Thoracic aorta (tissue), 2 donors: ENCODE measurements at places on chromosomes 12 and 14. TPM values are rescaled to one million over a fixed set of nuclear protein-coding genes. Genes with fewer than 3 reads are reported as not detected.

RNU4-1 gene
- not detected for total RNA-seq

SERPINA1 gene
- total RNA-seq, result 15.2 TPM

GPR137C gene
- total RNA-seq, result 0.99 TPM

ARG2 gene
- 2.8 TPM for total RNA-seq

DAO gene
- not detected for total RNA-seq

FAM222A gene
- total RNA-seq, result 2.9 TPM

SIRT4 gene
- total RNA-seq, result 0.56 TPM

WASHC3 gene
- total RNA-seq, result 46.8 TPM

DACT1 gene
- total RNA-seq, result 36.1 TPM

RIN3 gene
- total RNA-seq, result 47.4 TPM

RERG gene
- total RNA-seq, result 120 TPM

TBX3 gene
- total RNA-seq, result 0.81 TPM

PRIMA1 gene
- total RNA-seq, result 2.3 TPM

COX8C gene
- not detected for total RNA-seq

KRT4 gene
- total RNA-seq, result not detected

DNA sequence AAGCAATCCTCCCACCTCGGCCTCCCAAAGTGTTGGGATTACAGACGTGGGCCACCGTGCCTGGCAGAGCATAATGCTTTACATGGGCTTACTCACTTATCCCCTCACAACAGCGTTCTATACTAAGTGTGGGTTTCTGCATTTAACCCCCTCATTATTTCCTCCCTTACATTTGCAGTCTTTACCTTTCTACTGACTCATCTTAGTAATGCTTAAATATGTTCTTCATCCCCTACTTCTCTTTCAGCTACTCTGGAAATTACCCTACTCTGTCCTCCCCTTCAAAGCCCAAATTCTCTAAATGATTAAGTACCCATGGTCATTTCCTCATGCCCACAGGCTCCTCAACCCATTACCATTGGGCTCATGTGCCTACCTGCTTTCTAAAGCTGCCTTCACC lies 40.7 kb downstream of the NKX2-1 start:
- DNase-seq, result no peak

DNA sequence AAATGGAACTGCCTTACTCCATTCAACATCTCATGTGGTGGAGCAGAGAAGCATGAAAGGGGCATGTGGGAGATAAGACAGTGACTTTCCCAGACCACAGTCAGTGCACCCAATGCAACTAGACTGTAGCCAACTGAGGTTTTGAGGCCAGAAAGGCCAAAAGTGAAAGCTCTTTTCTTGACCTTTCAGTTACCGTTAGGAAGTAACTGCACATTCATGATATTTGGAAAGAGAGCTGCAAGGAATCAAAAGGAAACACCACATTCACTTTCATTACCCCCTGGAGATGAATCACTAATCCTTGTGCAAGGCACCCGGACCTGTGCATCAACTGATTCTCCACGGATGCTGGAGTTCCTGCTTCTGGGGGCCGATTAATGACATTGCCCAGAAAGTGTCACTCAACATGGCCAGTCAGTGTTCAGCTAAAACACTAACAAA lies 72.9 kb upstream of the ELK3 start:
- DNase-seq, result no peak

GRCh38 chr14:56117765-56118610 lies at the start of gene PELI2:
Gene PELI2 (plus strand): TSS chr14:56118411. CDS start chr14:56118661, 250 bp downstream.
- no peak for DNase-seq

DNA sequence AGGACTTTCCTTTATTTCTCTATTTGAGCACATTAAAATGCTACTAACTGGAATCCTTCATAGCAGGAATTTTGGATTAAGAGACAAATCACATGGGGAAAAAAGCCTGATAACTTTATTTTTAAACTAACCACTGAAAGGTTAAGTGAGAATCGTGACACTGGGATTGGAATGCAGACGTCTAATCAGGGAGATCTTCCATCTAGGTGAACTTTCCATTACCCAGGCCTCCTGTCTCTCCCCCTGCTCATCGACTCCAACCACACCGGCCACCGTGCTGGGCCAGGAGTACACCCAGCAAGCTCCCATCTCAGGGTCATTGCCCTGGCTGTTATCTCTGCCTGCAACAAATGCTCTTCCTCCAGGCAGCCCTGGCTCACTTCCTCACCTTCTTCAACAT lies 19.0 kb downstream of the PTGER2 start:
- DNase-seq, result no peak

- no peak for DNase-seq
Observed at GRCh38 chr14:75645056-75645455, 15.6 kb downstream of the ERG28 start.

- DNase-seq, result no peak
Observed at GRCh38 chr14:49880267-49881064, 12.4 kb upstream of the ARF6 start.

- DNase-seq, result no peak
Observed at GRCh38 chr12:58727521-58727920, 192.8 kb downstream of the LRIG3 start.

DNA sequence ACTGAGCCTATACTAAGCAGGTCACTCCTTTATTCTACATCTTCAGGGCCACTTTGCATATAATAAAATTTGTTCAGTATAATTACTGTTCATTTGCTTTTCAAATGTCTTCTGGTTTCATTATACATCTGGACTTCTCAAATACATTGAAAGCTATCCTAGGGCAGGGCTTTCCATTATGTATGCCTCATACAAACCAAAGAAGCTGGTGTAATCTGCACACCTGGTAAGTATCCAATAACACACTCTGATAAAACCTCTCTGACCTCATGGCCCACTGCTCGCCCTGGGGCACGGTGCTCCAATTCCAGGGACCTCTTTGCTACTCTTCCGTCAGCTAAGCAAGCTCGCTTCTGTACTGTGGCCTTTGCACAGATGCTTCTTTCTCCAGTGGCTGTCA lies 21.9 kb upstream of the ISM2 start:
- DNase-seq, result no peak

- DNase-seq, result no peak
Observed at GRCh38 chr12:51897181-51897580, 9.3 kb downstream of the ANKRD33 start.

- DNase-seq, result no peak
Observed at GRCh38 chr12:128789356-128789929, 34.3 kb downstream of the SLC15A4 start.

DNA sequence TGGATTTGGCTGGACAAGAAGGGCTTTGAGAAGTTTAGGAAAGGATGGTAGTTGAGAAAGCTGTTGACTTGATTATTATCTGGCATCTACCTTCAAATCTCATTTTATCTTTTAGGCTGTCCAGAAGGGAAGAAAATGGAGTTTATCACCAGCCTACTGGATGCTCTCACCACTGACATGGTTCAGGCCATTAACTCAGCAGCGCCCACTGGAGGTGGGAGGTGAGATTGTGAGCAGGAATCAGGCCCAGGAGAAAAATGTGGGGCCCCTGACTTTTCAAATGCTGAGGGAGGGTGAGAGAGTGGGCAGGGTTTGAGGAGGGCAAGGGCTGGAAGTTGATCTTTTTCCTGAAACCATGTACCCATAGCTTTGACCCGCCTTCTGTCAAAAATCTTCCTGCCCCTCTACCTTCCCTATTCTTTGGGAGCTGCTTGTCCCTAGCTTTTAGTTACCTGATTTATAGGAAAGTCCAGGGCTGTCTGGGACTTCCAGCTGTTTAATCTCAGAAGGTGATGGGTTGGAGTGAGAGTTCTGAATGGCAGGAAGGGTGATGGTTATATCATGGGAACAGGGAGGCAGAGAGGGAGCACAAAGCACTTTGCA lies 134.2 kb downstream of the SMOC1 start:
- DNase-seq, result no peak

DNA sequence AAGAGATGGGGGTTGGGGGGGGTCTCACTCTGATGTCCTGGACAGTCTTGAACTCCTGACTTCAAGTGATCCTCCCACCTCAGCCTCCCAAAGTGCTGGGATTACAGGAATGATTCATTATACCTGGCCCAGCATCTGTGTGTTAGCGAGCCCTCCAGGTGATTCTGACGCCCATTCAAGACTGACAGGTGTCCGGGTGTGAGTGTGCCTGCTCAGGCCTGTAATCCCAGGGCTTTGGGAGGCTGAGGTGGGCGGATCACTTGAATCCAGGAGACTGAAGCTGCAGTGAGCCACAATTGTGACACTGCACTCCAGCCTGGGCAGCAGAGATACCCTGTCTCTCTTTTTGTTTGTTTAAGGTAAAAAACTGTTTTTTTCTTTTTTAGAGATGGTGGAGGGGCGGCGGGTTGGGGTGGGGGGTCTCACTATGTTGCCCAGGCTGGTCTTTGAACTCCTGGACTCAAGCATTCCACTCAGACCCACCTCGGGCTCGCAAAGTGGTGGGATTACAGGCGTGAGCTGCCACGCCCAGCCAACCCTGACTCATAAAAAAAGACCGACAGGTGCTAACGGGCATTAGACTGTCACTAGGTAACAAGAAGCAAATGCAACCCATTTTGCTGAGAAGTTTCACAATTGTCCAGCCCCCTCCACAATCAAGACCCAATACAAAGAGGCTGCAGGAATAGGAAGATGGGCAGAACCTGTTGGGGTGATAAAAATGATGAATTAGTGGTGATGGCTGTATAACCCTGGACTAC lies 4.7 kb downstream of the VSIG10 start:
- DNase-seq, result no peak

DNA sequence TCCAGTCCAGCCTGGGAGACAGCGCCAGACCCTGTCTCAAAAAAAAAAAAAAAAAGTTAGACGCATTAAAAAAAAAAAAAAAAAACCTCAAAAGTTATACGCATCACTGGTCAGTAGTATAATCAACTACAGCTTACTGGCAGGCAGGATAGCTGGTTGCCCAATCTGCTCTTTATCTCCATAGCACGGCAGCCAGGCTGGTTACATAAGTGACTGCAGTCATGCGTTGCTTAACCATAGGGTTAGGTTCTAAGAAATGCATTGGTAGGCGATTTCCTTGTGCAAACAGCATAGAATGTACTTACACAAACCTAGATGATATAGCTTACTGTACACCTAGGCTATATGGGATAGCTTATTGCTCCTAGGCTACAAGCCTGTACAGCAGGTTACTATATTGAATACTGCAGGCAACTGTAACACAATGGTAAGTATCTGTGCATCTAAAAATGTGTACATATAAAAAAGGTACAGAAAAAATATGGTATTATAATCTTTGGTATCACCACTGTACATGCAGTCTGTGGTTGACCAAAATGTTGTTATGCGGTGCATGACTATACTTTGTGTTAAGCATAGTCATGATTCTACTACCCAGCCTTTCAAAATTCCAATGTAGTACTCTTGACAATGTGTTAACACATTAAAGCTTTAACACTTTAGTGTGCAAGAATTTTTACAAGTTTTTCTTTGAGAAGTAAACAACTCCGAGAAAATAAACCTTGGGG lies 8.1 kb downstream of the L2HGDH start:
- DNase-seq, result no peak

- no peak for DNase-seq
Observed at GRCh38 chr12:65355461-65355860, 77.0 kb downstream of the MSRB3 start.

DNA sequence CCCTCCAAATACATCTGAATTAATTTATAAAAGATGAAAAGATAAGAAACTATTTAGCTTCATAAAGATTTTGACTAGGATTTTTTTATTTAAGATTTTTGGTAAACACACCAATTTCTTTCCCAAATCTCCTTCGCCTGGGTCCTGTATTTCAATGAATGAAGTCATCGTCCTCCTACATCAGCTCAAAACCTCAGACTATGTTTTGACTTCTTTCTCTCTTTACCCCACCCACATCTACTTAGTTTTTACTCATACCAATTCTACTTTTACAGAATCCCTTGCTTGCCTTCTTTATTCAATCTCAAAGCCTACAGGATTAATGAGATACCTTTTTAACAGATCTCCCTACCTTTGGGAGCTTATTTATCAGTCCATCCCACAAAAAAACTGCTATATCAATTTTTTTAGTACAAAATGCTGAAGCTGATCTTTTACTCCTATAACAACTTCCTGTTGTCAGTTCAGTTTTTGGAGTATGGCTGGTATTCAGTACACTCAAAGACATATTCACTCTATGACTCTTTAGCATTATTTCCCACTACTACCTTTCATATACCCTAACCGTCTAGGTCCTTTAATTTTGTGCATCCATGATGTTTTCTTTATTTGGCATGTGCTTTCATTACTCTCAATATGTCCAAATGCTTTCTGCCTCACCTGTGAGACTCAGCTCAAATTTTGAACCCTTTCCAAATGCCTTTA lies 18.7 kb upstream of the CCDC91 start:
- no peak for DNase-seq

GRCh38 chr12:7295529-7295928 lies 8.3 kb upstream of the ACSM4 start:
- no peak for DNase-seq

DNA sequence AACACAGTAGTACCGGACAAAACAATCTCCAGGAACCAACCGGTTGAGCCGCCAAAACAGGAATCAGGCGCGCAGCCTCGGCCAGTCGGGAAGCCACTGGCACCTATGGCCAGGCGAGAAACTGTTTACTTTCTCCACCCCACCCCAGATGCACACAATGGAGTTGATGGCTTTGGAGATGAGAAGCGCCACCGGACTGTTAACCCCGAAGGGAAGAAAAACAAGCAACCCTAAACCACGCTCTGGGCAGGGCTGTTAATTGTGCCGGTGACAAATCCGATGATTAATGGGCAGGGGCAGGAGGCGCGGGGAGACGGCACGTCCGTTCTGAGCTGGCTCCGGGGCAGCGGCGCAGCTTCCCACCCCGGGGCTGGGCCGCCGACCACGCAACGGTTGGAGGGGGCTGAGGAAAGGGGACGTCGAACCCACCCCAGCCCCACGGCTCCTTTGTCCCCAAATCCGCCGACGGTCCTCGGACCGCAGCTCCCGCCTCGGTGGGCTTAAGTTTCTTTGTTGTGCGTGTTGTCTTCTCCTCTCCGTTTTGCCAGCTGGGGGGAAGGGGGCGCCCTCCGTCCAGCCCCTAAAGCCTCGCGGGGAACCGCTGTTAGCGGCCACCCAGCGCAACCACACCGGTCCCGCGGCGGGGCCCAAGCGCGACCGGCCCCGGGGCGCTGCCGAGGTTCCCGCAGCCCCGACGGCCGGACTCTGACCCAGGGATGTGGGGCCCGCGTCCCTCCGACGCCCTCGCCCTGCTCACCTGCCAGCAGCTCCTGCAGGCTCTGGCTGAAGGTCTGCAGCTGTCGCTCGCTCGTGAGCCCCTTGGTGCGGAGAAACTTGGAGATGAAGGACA lies 790 bp downstream of the BTG1 start:
- peak; percentile 40 for DNase-seq

DNA sequence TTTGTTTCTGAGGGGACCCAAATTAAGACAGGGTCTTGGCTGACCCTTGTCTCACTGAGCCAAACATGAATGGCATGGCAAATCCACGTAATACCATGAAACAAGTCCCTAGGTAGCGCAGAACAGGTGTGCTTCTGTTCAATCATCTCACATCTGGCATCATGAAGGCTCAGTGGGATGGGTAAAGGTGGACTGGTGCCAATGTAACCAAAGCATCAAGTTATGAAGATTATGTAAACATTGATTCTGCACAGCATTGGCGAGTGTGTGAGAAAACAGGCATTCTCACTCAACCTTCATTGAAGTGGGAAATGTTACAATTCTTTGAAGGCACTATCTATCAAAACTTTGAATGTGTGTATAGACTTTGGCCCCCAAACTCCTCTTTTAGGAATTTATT lies 41.9 kb downstream of the PTGER2 start:
- DNase-seq, result no peak

- DNase-seq, result no peak
Observed at GRCh38 chr12:3951380-3952135, 78.4 kb upstream of the PARP11 start.
